ENCODE measurements at places on chromosomes 1 and 21.

DNA sequence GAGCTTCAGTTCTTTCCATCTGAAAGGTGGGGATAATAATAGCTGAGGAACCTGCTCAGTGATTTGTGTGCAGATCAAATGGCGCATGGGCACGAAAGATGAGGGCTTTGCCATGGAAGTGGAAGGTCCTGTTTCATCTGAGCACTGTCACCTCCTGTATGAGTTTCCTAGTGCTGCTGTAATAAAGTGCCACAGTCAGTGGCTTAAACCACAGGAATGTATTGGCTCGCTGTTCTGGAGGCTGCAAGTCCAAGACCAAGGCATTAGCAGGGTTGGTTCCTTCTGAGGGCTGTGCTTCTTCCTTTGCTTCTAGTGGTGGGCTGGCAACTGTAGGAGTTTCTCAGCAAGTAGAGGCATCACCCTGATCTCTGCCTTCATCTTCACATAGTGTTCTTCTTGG lies 51.1 kb upstream of the RBM15 start:
- DNase-seq: no peak

DNA sequence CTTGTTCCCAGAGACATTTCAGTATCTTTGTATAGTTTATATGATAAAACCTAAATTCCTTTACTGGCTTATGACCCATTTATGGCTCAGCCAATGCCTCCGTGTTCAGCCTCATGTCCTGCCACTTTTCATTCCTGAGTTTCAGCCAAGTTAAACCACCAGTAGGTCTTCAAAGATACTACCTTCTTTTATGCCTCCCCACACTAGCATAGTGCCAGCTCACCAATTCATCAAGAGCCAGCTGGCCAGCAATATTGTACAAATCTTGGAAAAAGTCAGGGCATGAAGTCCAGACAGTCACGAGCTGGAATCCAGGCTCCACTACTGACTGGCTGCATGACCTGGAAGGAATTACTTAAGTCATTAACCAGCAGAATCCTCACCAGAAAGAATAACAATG lies 446.0 kb downstream of the GPATCH2 start:
- DNase-seq: no peak

DNA sequence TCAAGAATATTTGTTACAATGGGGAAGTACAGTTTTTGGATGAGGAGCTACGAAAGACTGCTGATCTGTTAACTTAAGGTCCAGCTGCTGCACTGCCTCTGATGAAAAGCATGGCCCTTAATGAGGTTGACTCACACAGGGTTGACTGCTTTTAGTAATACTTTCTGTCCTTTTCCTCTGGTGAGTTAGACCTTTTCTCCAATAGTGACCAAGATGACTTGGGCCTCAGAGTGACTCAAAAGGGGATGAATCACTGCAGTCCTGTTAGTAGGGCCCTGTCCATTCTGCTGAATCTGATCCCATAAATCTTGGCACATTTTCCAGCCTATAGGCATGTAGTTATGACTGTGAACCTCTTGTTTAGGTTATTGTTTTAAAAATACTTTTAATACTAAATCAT lies 2.7 kb downstream of the DISP1 start:
- no peak for DNase-seq

GRCh38 chr1:85330711-85331290 lies 54.4 kb upstream of the BCL10 start:
- no peak for DNase-seq

- DNase-seq: no peak
Measured at GRCh38 chr1:231091831-231092301, 51.8 kb upstream of the FAM89A start.

DNA sequence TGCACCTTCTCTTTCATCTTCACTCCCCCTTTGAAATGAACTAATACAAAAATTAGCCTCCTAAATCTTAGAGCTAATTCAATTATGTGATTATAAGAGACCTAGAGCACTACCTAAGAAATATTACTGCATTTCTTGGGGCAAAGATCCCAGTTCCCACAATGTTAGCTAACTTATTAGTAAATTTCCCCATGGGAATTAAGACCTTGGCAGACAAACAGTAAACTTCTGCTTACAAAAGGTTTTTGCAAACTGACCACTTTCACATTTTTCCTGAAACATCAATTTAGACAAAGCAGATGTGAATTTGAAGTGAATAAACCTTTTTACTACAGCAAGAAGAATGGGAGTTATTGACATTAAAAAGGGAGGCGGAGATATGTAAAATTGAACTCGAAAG lies 34.6 kb upstream of the LHX8 start:
- no peak for DNase-seq

DNA sequence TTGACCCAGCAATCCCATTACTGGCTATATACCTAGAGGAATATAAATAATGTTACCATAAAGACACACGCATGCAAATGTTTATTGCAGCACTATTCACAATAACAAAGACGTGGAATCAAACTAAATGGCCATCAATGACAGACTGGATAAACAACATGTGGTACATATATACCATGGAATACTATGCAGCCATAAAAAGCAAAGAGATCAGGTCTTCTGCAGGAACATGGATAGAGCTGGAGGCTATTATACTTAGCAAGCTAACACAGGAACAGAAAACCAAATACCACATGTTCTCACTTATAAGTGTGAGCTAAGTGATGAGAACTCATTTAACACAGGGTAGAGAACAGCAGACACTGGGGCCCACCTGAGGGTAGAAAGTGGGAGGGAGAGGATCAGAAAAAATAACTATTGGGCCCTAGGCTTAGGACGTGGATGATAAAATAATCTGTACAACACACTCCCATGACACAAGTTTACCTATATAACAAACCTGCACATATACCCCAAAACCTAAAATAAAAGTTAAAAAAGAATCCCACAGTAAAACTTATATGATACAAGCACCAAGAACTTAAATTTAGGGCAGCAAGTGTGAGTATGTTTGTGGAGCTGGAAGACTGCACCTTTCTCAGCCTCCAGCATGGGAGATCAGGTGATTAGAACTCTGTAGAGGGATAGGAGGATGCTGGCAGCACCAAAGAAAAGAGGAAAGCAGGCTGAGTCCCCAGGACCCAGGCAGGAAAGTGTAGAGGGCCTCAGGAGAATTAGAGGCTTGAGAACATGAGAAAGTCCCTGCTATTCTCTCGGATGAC lies 320.8 kb upstream of the USP24 start:
- DNase-seq: no peak

DNA sequence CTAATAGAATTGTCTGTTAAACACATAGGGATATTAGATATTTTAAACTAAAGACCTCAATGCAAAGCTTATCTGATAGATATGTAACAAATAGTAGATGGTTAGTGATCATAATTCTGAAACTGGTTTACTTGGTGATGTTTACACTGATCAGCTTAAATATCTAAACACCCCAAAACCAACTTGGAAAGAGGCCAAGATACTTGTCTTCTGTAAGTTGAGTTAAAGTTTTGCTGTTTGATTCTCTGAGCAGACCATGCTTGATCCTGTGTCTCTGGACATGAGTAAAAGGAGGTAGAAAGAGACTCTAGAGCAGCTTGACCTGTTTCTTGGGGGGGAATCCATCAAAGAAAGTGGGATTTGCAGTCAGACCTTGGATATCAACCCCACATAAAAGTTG lies 107.5 kb downstream of the NEK7 start:
- DNase-seq: no peak

- DNase-seq: no peak
Measured at GRCh38 chr1:39145331-39145965, 59.0 kb upstream of the MACF1 start.

DNA sequence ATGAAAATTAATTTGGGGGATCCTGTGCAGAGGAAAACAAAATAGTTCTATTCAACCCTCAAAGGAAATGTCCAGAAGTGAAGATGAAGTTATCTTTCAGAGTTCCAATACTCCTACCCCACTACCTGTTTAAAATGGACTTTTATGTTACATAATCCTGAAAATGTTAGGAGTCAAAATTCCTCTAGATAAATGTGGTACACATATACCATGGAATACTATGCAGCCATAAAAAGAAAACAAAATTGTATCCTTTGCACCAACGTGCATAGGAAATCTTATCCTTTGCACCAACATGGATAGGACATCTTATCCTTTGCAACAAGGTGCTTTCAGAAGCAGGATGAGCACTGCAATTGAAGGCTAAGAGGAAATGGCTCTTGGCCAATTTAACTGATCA lies 245.2 kb downstream of the LTN1 start:
- DNase-seq: no peak

DNA sequence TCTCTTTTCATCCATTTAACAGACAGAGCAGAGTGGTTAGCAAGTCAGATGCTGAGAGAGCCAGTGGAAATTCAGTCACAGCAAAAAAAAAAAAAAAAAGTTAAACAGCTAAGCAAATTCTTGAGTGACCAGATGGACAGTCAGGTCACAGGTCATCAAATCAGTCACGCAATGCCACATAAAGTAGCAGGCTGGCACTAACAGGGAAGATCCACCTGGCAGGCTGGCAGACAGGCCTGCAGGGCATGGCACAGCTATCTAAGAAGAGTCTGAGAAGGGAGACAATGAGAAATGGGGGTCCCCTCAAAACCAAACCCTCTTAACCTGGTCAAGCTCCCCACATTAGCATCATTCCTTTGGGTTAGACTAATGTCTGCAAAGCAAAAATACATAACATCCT lies 371.9 kb downstream of the TTLL7 start:
- DNase-seq: no peak

- DNase-seq: peak; percentile 62
Measured at GRCh38 chr1:9066945-9067807, 2.3 kb downstream of the SLC2A5 start.

GRCh38 chr1:14282707-14283106 lies 315.8 kb upstream of the KAZN start:
- DNase-seq: no peak

DNA sequence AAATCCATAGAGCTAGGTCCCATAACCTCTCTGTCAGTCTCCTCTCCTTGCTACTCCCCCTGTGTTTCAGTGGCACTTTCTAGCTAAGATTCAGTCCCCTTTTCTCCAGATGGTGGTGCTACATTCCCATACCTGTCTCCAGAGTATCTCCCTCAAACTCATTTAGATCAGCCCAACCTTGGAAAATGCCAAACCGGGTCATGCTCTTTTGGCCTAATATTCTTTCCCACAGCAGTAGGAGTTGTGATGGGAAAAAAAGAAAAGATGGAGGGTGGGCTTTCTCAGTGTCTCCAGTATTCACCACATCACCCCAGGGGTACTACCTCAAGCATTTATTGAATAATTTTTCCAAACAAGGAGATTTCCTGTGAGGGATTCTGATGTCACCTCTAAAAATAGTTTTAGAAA lies 3.2 kb upstream of the RXFP4 start:
- no peak for DNase-seq

GRCh38 chr21:14533499-14534428 lies 12.4 kb downstream of the SAMSN1 start:
- DNase-seq: no peak

DNA sequence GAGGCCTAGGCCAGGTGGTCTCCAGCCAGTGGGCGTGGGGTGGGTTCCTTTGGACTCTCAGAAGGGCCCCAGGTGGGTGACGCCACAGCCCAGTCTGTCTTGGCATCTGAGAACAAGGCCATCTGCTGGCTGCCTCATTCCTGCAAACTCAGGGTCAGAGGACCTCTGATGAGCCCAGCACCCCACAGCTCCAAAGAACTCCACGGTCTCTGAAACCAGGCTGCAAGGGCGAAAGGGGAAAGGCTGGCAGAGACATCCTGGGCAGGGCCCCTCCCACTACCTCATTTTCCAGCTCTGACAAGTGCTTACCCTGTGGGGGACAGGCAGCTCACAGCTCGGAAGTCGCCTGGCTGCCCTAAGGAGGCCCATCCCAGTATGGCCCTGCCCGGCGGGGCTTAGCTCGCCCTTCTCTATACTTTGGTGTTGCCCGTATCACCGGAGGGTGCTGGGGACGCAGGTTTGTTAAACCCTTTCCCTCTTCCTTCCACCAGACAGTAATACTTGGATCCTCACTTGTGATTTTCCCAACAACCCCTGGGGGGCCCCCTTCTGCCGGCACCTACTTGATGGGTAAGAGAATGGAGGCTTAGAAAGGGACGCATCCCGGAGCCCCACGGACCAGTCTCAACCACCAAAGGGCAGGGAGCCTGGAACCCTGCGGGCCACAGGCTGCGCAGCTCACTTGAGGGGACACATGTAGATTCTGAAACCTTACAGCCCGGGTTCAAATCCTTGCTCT lies 10.9 kb upstream of the EDN2 start:
- no peak for DNase-seq

DNA sequence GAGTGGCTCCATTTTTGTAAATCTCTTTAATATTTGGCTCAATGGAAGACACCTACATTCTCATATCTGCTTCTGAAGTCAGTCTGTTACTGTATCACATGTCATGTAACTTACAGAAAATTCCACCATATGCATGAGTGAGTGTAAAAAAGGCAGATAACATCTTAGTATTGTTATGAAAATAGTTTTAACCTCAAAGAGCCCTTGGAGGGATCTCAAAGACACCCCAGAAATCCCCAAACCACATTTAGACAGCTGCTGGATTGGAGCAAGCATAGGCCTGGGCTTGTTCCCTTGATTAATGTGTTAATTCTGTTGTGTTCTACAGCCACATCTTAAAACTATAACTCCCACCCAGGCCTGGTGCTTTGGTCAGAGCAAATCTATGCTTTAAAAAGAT lies 16.9 kb downstream of the MACO1 start:
- no peak for DNase-seq

DNA sequence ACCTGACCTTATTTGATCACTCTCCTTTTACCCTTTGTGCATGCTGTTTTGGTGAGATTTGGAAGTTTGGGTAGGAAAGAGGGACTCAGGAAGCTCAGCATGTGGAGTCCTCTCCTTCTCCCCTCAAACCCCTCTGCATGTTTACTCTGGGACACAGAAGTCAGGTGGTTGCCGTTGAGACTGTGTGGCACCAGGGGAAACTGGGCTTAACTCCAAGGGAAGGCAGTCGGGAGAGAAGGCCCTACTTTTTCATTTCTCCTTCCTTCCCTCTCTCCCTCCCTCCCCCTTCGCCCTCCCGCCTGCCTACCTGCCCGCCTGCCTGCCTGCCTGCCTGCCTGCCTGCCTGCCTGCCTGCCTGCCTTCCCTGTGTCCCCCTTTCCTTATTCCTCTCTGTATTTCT lies 34.8 kb upstream of the TTC22 start:
- DNase-seq: no peak

DNA sequence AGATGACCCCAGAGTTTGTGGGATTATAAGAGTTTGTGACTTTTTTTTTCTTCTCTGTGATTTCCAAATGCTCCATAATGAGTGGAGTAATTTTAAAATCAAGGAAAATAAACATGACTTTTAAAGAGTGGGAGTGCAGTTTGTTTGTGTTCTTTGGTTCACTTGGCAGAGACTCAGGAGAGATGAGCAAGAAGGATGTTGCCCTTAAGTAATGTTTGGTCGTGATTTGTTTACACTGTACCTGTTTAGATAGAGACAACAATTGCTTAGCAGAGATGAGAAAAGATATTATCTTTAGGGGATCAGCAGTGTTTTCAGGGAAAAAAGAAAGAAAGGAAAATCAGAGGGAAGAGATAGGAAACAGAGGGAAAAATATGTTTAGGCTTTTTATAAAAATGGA lies 170.8 kb downstream of the ADSS2 start:
- no peak for DNase-seq

GRCh38 chr1:202810193-202810614 lies 550 bp upstream of the PCAT6 start:
- no peak for DNase-seq

- DNase-seq: no peak
Measured at GRCh38 chr1:183073320-183073719, 50.1 kb downstream of the LAMC1 start.
